ENCODE measurements at places on chromosomes 2 and 18. TPM values are rescaled to one million over a fixed set of nuclear protein-coding genes. Genes with fewer than 3 reads are reported as not detected.
A peak's percentile ranks its signal among the peaks of the same experiment; 100 is the strongest.

- no peak for DNase-seq
These were observed 21.7 kb downstream of the RBMS1 start for GRCh38 chr2:160471950-160472349.

Gene MCFD2
- total RNA-seq, result 84.9 TPM

DNA sequence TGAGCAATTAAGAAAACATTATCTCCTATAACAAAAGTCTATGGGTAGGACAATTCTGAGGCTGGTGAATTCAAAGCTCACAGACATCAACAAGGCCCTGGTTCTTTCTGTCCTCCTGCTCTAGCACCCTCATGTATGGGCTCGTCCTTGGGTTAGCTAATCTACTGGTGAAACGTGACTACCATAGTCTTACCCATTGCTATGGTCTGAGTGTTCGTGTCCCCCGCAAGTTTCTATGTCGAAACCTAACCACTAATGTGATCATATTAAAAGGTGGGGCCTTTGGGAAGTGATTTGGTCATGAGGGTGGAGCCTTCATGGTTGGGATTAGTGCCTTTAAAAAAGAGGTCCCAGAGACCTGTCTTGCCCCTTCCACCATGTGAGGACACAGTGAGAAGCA is 564.7 kb downstream of the TNS1 start:
- DNase-seq, result no peak

DNA sequence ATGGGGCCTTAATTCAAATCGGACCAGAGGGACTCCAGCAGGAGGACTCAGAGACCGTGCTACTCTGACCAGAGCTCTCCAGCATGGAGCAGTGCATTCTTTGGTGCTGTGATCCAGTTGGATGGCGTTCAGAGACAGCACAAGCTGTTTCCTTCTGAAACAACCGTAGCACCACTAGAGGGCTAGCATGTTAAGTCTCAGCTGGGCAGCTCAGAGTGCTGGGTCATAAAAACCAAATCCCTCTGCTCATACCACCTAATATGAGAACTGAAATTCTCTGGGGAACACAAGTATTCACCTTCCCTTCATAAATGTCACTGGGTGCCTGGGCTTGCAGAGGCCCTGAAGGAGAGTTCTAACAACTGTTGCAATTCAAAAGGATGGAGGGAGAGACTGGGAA is 97.7 kb upstream of the TFCP2L1 start:
- DNase-seq, result no peak

DNA sequence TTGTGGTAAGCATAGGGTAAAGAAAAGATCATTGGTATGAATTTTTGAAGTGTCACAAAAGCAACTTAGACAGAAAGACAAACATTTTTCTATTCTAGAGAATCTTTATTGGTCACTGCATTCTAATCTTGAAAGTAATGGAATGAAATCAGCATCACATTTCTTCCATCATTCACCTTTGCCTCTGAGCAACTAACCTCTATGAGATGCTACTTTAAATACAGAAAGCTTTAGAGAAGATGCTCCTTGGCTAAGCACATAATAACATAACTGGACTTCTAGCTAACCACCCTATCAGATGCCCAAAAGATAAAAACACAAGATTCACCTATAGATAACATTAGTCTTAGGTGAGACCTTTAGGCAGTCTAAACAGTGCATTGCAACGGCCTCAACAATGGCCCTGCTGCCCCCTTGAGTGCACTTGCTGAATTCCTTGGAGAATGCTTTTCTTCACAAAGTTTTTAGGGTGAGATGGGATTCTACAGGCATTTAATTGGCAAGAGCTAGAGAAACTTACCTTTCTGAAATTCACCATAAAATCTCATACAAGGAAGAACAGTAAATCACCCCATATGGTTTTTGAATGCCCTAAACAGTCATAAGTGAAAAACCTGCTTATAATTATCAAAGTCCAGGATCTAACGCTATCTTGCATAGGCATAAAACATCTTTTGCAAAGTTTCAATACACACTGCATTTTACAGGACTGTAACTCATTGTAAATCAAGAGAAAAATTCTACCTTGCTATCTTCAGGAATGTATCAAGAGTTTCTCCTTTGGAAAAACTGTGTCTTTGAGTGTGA is 791.3 kb upstream of the CHAC2 start:
- DNase-seq, result peak; percentile 22

GRCh38 chr2:206936843-206937230 is 2.5 kb upstream of the CPO start:
- no peak for DNase-seq

DNA sequence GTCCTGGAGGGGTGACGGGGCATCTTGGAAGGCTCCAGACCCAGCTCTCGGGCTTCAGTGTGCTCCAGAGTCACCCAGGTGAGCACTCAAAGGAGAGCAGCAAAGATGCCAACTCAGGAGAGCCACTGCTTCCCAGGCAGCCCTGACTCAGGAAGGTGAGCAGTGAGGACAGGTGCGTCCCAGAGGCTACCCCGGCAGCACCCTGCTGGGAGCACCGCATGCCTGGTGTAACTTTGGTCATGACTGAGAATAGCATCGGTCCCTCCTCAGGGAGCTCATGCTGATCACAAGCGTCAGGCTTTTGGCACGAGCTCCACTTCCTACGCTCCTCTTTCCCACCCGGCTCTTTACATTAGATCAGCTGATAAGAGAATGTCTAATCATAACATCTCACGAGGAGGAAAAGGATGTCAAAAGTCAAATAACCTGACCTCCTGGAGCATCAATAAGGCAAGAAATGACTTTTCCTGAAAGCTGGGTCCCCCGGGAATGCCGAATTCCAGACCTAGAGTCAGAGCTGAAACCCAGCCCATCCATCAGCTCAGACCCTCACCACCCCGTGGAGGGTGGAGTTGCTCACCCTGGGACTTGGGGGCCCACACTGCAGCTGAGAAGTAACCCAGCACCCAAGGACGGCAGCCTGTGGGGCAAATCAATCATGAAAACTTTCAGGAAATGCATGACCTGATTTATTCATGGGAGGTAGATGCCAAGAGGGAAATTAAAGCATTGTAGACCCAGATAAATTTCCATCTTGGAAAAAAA is 248.8 kb downstream of the ACKR3 start:
- no peak for DNase-seq

DNA sequence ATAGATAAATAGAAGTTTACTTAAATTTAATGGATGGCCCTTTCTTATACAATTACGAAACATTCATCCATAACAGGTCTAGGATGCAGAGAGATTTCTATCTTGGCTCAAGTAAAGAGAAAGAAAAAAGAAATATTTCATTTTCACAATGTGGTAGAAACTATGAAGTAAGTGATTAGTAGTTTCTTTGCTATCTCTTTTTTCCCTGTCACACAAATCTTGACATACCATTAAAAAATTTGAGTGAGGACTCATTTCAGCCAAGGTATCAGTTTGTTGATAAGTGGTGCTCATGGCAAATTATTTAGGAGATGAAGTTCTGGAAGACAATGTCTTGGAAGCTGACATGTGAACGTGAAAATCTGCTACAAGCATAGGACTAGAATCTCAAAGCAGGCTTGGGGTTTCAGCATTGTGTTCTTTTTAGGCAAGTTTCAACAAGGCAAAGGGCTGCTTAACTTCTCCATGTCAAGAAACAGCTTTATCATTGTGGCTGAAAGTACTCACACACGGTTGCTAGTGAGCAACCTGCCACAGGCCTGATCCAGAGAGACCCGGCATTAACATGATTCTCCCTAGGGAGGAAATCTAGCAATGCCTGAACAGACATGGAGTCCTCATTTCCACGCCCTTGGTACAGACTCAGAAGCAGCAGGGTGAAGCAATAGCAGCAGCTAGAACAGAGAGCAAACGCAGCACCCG is 414.6 kb downstream of the DLGAP1 start:
- DNase-seq, result no peak

Gene CD8B2
- total RNA-seq, result not detected

GRCh38 chr2:95361216-95361980 is 41.1 kb upstream of the FAHD2A start:
- DNase-seq, result no peak

- no peak for DNase-seq
These were observed 18.5 kb downstream of the PLEKHM3 start for GRCh38 chr2:208006833-208007232.

Gene BOLL
- total RNA-seq, result not detected

- no peak for DNase-seq
These were observed 133.9 kb downstream of the MTCL1 start for GRCh38 chr18:8839281-8839680.

- no peak for DNase-seq
These were observed 7.8 kb downstream of the RNF144A start for GRCh38 chr2:6924924-6925409.
